Foreskin fibroblast (primary cell): ENCODE measurements at places on chromosomes 7 and 10.

- peak; percentile 87 for DNase-seq
Measured at GRCh38 chr10:6580279-6581029, 378 bp upstream of the PRKCQ start.

GRCh38 chr10:44306762-44307161 is 78.1 kb downstream of the CXCL12 start:
- DNase-seq, result peak; percentile 18

DNA sequence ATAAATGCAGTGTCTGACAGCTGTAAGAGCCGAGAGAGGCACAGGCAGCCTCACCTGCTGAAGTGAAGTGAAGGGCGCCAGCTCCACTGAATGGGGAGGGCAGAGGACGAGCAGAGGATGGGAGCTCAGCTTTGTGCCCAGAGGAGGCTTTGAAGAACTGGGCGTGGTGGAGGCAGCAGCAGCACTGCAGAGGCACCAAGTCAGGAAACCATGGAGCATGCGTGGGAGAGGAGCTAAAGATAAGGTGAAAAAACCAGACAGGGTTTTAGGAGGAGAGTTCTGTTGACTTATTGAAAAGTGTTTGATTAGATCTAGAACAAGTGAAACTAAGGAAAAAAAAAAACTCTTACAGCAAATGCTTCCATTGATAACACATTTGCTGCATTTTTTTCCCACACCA is 216.4 kb downstream of the CXCL12 start:
- no peak for DNase-seq

DNA sequence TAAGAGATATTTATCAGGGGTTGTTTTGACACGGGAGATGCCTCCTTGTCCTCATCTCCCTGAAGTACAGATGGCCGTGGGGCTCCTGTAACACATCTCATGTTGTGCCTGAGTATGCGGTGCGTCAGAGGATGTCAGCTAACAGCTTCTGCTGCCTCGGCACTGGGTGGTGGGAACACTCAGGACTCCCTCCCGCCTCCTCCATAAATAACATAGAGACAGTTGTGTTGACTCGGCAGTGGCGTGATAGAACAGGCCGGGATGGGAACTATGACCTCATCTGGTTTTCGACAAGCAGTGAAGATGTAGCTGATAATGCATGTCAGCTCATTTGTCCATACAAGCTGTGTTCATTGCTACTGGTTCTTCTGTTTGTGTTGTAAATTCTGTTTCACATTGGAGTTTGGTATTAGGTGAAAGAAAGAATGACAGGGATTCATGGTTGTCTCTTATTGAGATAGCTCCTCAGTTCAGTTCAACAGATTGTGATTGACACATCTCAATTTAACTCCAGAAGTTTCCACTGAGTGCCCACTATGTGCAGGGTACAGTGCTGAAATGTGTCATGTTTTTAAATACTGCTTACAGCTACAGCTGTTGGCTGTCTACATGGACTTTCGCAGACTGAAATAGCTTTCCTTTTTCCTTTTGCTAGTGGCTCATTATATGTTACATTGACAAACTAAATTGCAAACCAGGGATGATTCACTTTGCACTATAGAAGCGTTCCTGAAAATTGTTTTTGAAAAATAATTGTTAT is 87.4 kb downstream of the CHN2 start:
- DNase-seq, result peak; percentile 71

GRCh38 chr7:23100697-23101096 is 4.9 kb upstream of the KLHL7 start:
- no peak for DNase-seq

GRCh38 chr10:63246356-63246755 is 113.2 kb downstream of the NRBF2 start:
- DNase-seq, result peak; percentile 30

DNA sequence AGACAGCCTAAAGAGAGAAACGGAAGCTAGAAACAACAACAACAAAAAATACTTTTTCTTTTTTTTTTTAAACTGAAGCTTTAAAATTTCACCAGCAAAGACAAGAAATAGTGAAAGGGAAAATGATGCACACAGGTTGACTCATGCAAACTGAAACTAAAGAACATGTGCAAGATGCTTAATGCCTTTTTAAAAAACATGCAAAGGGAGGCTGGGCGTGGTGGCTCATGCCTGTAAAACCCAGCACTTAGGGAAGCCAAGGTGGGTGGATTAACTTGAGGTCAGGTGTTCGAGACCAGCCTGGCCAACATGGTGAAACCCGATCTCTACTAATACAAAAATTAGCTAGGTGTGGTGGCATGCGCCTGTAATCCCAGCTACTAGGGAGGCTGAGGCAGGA is 15.1 kb upstream of the CUBN start:
- DNase-seq, result peak; percentile 31

DNA sequence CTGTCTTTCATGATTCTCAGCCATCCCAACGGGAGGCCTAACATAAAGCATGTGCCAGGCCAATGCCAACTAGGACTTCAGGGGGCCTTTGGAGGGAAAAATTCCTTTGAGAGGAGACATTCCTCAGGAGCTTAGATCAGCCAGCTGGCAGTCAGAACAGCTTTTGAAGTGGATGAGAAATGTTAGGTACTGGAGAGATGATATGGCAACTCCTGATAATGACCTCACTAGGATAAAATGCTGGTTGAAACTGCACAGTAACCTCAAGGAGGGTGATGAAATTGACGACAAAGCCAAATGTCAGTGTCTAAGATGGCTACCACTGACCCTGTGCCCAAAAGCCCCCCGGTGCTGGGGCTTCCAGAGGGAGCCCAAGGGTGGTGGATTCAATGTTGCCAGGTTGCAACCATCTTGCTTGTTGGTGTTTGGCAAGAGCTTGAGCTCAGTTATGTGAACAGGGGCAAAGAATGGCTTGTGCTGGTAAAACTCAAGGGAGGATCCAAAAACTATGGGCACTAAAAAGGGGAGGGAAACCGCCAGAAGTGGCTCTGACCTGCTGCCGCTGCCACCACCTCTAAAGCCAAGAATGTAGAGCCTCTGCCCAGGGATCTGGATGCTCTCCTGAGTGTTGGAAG is 121.2 kb downstream of the UBE2H start:
- DNase-seq, result peak; percentile 93

- no peak for DNase-seq
Measured at GRCh38 chr7:41117431-41117830, 585.5 kb downstream of the INHBA start.

DNA sequence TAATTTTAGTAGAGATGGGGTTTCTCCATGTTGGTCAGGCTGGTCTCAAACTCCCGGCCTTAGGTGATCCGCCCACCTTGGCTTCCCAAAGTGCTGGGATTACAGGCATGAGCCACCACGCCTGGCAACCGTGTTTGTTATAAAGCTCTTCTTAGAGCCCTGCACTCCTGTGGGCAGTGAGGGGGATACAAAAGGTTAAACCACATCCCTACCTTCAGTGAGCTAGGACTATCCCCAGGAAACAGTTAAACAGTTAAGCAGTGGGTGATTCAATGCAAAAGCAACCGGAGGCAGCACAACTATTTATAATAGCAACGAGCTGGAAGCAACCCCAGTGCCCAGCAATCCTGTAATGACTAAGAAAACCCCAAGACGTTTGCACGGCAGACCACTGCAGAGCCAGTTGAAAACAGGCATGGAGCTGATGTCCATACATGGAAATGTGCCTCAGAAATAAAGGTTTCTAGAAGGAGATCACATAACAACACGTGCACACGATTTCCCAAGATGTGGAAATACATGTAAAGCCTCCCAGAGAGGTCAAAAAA is 107.2 kb upstream of the LYZL2 start:
- DNase-seq, result peak; percentile 99

GRCh38 chr7:1512781-1513656 is 8.8 kb upstream of the INTS1 start:
- peak; percentile 61 for DNase-seq

DNA sequence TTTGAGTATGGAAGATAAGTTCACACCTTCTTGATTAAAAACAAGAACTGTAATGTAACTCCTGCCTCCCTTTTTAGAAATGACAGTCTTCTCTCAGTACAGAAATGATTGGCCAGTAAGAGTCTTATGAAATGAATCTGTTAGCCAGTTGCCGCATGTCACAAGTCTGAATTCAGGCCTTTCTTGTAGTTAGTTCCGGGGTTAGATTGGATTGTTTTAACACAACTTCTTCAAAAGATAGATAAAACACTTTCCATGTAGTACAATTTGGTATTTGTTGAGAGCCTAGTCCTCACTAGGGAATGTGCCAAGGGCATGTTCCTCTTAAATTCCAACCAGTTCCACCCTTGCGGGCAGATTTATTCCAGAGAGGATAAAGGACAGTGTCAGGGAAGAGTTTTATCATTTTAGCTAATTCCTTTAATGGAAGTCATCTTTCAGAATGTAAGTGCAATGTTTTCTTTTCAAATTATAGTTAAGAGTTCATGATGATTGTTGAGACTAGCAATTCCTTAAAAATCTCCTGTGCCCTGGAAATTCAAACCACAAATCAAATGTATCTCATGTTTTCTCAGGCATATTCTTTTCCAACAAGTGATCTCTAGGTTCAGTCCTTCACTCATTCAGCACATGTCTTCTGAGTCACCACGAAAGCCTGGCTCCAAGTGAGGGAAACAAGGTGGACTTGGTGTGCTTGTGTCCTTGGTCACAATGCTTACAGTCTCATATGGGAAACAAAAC is 4.1 kb downstream of the FHIP2A start:
- peak; percentile 92 for DNase-seq

DNA sequence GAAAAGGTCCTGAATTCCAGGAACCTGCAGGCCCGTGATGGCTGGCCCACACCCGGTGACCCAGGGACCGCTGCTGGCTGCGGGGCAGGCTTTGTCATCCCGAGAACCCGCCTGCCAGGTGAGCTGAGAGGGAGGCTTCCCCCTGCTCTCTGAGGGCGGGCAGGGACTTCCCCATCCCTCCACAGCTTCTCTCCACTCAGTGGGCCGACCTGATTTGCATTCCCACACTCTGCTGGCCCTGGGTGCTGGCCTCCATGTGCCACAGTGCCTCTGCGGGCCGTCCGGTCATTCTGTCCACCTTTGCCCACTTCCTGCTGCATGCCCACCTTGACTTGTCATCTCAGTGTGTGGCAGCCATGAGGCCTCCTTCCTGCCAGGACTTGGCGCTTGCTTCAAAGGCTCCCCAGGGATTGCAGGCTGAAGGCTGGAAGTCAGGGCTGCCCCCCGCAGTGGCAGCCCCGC is 35.3 kb downstream of the PALD1 start:
- DNase-seq, result no peak

DNA sequence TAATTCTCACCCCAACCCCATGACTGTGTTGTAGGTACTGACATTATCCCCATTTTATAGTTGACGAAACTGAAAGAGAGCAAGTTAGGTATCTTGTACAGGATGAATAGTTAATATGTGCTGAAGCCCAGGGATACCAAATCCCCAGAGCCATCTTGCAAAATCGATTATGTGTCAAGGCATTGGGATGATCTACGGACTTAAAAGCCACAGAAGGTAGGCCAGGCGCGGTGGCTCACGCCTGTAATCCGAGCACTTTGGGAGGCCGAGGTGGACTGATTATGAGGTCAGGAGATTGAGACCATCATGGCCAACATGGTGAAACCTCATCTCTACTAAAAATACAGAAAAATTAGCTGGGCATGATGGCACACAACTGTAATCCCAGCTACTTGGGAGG is 242.4 kb upstream of the RHOBTB1 start:
- no peak for DNase-seq

DNA sequence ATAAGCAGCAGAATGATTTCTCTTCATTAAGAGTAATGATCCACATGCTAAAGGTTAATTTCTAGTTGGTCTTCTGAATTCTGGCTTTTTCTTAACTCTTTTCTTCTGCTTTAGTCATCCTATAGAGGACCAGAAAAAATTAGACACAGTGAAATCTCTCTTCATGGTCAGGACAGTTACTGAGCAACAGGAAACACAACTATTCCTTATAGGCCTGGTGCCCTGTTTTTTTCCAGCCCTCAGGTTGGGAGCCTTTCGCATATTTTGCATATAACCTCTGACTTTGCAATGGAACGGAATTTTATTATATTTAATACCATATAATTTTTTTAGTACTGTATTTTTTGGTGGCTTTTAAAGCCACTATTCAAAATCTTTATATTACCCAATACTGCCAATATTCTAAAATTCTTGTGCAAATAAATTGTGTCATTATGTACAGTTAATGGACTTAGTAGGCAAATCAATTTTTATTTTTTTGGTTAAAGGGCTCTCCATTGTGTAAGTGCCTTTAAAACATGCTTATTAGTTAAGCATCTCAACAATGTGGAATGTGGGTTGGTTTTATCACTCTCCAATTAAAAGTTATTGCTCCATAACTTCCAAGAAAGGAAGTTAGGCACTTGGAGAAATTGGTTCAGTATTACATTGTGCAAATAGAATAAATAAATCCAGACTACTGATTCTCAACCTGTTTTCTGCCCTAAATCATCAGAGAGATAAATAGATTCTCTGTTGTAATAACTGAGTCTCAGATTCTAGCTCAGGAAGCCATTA is 22.5 kb downstream of the ARL4A start:
- peak; percentile 79 for DNase-seq

- no peak for DNase-seq
Measured at GRCh38 chr10:131141207-131141606, 170.3 kb downstream of the TCERG1L start.

- no peak for DNase-seq
Measured at GRCh38 chr10:115214829-115215228, 121.7 kb downstream of the ATRNL1 start.

GRCh38 chr10:115084277-115084850 is 8.8 kb upstream of the ATRNL1 start:
- no peak for DNase-seq

DNA sequence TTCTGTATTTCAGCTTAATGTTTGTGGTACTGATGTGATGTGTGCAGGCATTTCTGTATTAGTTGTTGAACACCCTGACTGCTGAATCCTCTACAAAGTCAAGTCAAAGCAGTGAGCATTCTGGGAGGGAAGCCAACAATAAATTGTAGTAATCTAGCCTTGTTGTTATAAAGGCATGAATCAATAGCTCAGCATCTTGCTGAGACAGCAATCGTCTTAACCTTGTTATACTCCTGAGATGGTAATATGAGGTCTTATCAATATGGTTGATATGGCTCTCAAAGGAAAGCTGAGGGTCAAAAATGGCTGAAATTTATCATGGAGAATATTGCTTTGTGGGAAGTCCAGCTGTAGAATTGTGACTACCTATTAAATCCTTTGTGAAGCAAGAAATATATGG is 299.4 kb downstream of the DNAJB9 start:
- DNase-seq, result no peak

DNA sequence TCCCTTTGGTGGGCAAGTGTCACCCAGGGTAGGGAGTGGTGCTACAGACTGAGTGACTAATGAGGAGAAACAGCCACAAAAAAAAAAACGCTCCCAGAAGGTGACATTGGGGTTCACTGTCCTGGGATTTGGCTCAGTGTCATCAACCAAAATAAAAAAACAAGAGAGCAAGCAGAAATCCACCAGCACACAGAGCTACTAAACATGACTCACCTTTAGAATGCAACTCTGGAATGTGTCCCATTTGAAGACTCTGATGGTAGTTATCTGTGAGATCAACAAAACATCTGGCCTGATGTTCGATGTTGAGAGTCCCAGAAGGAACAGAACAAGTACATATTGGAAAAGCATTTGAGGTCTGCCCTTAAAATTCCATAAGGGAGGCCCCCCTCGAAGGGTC is 200.3 kb upstream of the LYZL2 start:
- DNase-seq, result peak; percentile 80
